ENCODE measurements at places on chromosomes 3 and 15. TPM values are rescaled to one million over a fixed set of nuclear protein-coding genes. Genes with fewer than 3 reads are reported as not detected.

GRCh38 chr3:21054064-21054463 is 696.9 kb downstream of the ZNF385D start:
- no peak for DNase-seq

Gene CHST14
- 5.5 TPM for total RNA-seq

- no peak for DNase-seq
Measured at GRCh38 chr3:49410066-49410845, 1.5 kb downstream of the RHOA start.

GRCh38 chr3:106097817-106098435 is 229.1 kb upstream of the CBLB start:
- no peak for DNase-seq

GRCh38 chr3:9536212-9536611 is 17.4 kb downstream of the LHFPL4 start:
- DNase-seq = no peak

DNA sequence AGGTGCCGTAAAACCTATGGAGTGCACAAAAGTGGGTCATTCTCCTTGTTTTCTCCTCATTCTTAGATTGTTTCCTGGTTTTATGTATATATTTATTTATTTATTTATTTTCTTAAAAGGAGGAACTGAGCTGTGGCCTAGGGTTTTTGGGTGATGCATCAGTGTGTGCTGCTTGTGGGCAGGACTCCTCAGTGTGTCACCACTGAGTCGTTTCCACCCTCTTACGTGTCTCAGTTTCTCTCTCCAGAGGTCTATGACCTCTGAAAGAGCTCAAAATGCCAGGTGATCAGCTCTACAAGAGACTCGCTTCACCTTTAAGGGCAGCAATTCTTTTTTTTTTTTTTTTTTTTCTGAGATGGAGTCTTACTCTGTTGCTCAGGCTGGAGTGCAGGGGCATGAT is 72.9 kb downstream of the CD200 start:
- no peak for DNase-seq

Gene LEO1
- 21.1 TPM for total RNA-seq

DNA sequence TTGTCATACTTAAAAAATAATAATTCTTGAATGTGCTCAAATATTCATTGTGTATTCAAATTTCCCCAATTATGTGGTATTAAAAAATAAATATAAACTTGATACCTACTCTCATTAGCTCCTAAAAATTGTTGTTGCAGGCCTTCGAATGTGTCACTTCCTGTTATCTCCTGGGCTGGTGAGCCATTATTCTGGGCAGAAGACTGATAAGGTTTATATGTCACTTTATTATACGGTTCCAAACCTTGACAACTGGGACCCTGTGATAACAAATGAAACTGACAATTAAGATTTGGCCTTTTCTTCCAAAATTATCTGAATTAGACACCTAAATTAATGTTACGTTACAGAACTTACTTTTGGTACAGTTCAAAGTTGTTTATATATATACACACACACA is 15.0 kb downstream of the CEP152 start:
- no peak for DNase-seq

- no peak for DNase-seq
Measured at GRCh38 chr3:145903472-145904013, 257.4 kb downstream of the PLOD2 start.

DNA sequence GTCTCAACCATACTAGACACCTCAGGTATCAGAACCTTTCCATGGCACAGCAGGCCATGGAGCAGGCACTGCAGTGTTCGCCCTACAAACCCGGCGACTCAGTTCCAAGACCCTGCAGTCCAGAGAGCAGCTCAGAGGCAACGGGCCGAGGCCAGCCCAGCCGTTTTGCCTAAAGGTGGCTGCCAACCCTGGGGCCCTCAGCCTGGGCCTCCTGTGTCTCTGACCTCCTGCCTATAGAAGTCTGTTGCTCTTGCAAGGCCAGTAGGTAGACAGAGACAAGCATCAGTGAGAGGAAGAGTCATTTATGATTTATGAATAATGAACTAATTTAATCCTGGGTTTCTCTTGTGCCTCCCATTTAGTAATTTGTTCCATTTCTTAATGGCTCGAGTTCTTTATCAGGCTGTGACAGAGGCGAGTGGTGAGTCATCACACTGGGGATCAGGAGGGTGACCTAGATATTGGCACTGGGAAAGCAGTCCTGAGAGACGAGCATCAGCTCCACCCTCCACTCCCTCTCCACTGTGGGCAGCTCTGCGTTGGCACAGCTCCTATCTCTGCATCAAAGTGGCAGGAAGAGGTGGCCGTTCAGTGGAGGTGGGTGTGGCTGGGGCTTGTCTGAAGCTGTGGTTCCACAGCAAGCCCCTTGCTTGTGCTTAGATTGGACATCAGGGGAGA is 79.8 kb downstream of the ABHD5 start:
- DNase-seq = no peak

- DNase-seq = no peak
Measured at GRCh38 chr3:56789076-56789475, 12.7 kb downstream of the ARHGEF3 start.

- no peak for DNase-seq
Measured at GRCh38 chr15:90043530-90044010, 42.4 kb downstream of the ZNF710 start.

Gene SLC12A8
- total RNA-seq = 4.3 TPM

Gene GFM1
- total RNA-seq = 49.8 TPM

Gene PLCL2
- 18.6 TPM for total RNA-seq

GRCh38 chr3:46893763-46894162 is 16.2 kb downstream of the PTH1R start:
- DNase-seq = no peak

Gene DPPA4
- total RNA-seq = 1.5 TPM

DNA sequence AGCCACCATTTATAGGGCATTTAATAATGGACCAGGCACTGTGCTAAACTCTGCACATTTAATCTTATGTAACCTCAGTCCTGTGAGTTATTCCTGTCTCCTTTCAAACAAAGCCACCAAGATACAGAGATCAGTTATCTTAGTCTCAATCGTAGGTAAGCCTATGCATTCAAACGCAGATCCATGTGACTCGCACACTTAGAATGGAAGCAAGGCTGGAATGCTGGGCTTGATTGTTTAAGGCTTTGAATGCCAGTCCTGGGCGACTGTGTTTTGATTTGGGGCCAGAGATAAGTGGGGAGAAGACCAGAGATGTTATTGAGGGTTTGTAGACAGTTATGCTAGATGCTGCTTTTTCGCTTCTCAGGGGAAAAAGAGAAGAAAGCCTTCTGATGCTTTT is 22.2 kb downstream of the MED12L start:
- DNase-seq = no peak

- DNase-seq = no peak
Measured at GRCh38 chr3:98596541-98597500, 3.4 kb upstream of the CPOX start.

DNA sequence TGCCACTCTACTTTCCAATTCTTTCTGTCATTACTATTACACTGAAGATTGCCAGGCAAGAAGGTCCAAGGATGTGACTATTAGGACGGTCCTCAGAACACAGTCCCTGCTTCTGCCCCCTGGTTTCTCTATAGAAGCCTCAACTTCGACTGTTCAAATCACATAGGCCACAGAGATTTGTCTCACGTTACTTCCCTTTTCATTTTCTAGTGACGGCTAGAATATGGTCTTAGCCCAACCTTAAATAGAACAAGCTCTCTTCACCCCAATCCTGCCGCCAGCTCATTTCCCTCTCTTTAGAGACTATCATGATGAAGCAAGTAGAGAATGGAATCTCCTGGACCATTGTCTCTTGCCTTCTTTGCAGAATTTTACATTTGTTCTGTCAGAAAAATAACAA is 84.9 kb downstream of the TIGIT start:
- no peak for DNase-seq

Gene TRH
- not detected for total RNA-seq

Gene C3orf20
- not detected for total RNA-seq

DNA sequence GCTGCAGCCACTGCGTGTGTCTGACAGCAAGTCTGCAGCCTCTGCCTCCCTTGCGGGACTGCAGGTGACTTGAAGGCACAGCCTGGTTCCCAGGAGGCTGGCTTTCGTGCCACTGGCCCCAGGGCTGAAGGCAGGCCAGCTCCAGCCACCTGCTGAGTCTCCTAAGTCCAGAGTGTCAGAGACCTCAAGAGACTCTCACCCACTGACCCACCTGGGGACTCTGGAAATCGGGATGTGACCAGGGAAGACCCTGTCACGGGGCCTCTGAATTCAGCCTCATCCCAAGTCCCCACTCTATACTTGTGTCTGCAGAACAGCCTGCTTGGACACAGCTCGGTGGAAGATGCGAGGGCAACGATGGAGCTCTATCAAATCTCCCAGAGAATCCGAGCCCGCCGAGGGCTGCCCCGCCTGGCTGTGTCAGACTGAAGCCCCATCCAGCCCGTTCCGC is 16.3 kb downstream of the ISG20 start:
- DNase-seq = no peak

DNA sequence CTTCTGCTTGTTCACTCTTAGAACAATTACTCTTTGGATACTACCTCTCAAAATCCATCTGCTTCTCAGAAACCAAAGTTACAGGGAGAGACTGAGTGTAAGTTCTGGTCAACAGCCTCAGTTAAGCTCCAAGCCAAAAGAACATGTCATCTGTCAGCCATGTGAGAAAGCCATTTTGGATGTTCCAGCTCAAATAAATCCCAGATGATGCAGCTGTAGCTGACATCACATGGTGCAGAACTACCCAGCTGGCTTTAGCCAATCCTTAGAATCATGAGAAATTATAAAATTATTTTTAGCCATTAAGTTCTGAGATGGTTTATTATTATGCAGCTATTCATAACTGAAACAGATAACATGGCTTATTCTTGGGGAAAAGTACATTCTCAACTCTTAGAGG is 696.0 kb downstream of the ZNF385D start:
- DNase-seq = peak; percentile 90

DNA sequence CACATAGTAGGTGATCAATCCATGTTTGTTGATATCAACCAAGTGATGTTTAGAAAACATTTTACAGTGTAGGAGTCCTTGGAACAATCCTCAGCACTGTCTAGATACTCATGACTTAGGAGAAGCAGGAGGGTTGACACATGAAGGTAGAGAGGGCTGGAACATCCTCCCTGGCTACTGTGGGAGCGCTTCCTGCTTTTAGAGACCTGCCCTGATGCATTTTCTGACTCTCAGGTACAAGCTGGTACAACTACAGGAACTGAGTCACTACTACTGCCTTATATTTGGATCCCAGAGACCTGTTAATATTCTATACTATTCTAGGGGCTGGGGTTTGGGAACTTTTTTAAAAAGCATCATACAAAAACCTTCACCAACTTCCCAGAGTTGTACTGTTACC is 20.1 kb downstream of the GPR156 start:
- no peak for DNase-seq

Gene NOX5
- total RNA-seq = 0.39 TPM

Gene SKIC8
- 53.2 TPM for total RNA-seq

DNA sequence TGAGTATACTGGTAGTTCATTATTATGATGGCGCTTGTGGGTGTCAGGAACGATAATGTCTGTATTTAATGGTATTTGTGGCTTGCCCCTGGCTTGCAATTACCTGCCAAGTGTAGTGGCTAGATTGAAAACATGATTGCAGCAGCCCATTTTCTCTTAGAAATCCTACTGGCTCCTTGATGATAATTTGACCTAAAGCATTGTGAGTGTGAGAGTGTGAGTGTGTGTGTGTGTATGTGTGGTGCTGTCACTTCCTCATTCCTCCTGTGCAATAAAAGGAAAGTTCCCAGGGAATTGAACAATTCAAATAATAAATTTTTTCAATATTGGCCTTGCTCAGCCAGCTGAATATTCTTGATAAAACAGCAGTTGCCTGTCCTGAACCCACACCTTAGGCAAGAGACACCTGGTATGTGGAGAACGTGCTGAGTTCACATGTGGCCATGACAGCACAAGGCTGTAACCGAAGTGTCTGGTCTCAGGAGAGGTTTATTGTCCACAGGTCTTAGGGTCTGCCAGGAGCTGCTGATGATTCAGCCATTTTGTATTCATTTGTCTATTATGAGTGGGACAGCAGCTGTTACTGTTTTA is 193.3 kb downstream of the CD47 start:
- DNase-seq = no peak

DNA sequence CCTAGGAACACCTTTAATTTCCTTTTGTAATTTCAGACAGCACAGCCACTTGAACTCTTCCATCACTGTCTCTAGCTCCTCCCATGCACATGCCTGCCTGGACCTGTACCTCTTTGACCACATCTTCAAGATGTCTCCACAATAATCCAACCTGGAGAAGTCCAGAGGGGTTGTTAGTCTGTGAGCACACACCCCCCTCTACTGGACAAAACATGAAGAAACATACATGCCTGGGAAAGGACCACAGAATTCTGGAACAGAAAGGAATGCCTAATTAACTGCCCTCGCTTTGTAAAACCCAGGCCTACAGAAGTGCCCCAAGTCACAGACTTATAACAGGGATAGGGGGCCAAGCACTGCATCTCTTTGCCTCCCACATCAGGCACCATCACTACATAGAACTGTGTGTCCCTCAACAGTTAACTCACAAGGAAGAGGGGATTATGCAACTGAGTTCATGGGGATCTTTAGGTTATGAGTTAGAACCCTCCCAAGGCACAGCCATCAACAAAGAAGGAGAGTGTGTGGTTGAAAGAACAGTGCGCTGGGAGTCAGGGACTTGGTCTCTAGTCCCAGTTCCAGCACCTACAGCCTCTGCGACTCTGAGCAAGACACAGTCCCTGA is 61.7 kb downstream of the FMN1 start:
- peak; percentile 30 for DNase-seq

DNA sequence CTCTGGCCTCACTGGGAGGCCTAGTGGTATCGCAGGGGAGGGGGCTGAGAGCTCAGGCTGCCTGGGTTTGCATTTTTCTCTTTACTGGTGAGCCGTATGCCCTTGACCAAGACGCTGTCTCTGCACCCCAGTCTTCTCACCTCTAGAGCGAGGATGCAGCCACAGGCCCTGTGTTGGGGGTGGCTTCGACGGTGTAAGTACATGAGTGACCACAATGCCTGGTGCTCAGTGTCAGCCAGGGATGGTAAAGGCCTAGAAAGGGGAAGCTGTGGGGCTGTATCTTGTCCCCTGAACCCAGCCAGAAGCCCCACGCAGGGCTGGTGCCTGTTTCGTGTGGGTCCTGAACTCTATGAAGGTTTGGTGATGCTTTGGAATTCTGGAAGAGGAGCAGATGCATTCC is 19.8 kb downstream of the SYNM start:
- DNase-seq = no peak

DNA sequence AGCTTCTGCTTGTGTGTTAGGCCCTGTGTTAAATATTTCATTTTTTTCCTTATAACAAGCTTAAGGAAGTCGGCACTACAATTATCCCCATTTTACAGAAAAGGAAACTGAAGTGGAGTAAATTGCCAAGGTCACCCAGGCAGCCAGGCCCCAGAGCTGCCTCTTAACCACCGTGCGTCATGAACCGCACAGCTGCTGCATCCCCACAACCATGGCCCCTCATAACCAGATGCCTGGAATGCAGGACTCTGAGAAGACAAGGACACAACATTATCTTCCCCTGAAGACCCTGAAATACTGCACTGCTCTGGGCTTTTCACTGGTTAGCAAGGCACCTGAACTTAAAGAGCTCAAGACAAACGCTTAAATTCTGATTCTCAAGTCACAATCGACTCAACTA is 14.6 kb downstream of the LRIG1 start:
- DNase-seq = peak; percentile 80
